Stimulated activated CD8-positive, alpha-beta memory T cell treated with anti-CD3 and anti-CD28 coated beads, Interleukin-2, amount 100 ng/mL, for 1 hour (primary cell): ENCODE measurements at places on chromosomes 2 and 18.

DNA sequence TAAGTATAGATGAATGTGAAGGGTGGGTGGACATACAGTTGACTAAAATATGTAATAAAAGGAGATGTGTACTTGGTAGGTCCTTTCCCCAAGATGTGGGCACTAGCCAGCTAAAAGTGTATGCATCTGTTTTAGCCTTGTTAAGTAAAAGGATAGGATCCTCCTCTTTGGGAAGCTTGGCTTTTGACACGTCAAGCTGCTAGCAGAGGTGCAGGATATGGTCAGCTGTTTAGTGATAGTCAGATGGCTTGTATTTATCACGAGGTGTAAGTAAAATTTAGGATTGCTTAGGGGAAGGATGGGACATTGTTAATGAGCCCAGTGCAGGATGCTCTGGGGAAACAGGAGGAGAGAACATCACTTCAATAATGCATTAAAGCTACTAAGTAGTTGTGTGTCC, 1.5 kb downstream of the MFSD6 start:
- no peak for DNase-seq

DNA sequence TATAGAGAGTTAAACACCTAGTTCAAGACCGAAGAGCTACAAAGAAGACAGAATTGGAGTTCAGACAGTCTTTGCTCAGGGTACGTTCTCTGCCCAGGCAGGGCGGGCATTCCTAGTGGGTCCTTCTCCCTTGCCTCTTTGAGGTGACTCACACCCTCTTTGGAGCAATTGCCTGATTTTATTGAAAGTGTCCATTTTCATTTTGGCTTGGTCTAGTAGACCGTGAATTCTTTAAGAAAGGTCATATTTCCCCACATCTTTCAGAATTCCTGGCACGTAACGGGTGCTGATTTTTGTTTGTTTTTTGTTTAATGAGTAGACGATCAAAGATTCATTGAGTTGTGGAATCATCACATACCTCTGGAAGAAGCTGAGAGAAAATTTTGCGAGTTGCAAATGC, 871.5 kb downstream of the RNF144A start:
- DNase-seq: no peak

DNA sequence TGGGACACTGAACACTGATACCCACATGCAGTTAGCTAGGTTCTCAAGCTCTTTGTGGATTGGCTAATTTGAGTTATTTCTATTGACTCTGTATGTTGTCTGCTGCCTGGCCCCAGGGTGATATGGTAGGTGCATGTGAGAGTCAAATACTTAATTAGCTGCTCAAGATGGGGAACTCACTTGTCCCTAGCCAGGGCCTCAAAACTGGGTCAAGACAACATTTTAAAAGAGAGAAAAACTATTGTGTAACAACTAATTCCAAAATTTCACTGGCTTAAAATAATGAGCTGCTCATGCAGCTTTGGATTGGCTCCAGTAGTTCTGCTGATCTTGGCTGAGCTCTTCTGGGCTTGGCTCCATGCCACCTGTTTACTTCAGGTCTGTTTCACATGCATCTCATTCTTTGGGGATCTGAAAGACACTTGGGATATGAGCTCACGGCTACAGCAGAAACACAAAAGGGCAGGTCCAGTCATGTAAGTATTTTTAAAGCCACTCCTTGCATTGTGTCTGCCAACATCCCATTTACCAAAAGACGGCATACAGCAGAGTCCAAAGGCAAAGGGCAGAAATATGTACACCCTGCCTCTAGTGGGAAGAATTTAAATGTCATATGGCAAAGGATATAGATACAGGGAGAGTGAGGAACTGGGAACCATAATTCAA, 716.8 kb downstream of the SUCLG1 start:
- DNase-seq: no peak

GRCh38 chr2:99140056-99140859, 1.2 kb upstream of the C2orf15 start:
- DNase-seq: no peak

GRCh38 chr18:30775629-30776028, 266.9 kb downstream of the DSC3 start:
- DNase-seq: no peak

DNA sequence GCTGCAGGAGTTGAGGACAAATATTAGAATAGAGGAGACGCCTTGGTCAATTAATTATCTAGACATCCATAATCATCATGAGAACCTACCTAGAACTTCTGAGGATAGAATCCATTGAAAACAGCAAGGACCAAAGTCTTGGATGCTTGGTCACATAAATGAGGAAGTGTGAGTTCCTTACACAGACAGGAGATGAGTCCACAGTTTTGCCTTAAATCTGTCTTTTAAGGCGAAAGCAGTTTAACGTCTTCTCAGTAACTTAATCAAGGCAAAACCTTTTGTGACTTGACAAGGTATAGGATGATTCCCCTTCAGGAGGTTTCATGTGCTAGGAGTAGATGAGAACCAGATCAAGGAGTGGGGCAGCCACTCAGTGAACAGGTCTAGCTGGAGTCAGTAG, 1783.2 kb upstream of the CELF4 start:
- DNase-seq: no peak

DNA sequence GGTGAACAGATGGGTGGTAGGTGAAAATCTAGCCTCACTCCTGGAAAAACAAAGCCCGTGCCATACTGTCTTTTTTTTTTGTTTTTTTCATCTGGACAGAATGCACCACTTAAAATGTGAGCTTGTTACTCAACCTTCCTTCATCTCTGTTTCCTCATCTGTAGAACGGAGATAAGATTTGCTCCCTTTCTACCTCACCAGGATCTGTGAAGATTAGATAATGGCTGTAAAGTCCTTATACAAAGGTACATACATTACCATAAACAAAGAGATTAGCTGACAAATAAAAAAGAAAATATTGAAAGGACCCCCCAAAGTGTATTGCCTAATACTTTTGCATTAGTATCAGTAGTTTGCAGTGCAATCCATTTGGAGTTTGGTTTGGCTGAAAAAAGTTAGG, 75.4 kb upstream of the ZEB2 start:
- DNase-seq: no peak

- DNase-seq: no peak
Observed at GRCh38 chr2:207762146-207762545, 7.6 kb downstream of the FZD5 start.

DNA sequence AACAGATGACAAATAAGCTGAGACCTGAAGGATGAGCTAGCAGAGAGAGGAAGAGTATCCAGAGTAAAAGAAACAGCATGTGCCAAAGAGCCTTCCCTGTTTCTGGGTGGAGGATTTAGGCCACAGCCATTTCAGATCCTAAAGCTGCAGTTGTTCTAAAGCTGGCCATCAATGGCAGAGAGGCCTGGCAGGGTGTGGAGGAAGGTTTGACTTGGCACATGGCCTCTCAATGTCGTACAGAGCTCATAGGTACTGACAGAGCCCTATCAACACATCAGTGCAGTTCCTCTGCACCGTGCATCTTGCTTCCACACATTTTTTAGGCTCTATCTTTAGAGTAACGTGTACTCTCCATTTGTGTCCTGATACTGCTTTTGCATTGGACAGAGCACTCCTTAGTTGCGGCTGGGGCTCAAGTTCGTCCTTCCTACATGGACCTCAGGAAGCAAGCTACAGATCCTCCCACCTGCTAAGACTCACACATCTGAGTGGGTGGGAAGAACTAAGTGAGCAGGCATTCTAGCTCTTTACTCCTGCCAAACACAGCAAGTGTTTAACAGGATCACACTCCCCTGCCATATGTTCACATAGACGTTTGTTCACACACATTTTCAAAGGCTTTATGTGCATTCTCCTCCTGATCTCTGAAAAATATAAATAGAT, 3.0 kb upstream of the CHMP3 start:
- no peak for DNase-seq

DNA sequence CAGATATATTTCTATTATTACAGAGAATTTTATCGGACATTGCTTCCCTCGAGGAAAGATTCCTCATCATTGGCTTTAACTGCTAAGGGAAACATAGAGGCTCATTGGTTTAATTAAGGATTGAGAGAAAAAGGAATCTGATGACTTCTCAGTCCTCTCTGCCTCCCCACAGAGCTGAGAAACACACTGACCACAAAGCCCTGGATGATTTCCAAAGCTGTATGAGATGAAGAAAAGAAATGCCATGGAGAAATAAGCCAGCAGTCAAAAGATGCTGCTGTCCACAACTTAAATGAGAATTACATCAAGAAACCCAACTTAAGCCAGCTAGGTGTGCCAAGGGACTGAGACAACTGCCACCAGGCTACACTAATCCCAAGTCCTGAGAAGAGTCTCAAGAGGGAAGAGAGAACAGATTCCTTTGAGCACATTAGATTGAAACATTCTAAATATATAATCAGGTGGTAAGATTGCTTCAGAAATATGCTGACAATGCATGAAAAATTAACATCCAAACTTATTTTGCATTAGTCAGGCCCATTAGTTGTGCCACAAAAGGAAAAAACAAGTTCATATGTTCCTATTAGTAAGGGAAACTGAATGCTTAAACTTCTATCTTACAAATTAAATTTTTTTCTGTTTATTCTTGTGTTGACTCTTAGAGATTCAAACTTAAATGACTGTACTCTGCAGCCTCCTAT, 308.1 kb upstream of the CYRIA start:
- DNase-seq: no peak

- DNase-seq: no peak
Observed at GRCh38 chr2:163481515-163481914, 254.3 kb downstream of the FIGN start.

- DNase-seq: no peak
Observed at GRCh38 chr2:132632000-132632649, 37.9 kb downstream of the LYPD1 start.

DNA sequence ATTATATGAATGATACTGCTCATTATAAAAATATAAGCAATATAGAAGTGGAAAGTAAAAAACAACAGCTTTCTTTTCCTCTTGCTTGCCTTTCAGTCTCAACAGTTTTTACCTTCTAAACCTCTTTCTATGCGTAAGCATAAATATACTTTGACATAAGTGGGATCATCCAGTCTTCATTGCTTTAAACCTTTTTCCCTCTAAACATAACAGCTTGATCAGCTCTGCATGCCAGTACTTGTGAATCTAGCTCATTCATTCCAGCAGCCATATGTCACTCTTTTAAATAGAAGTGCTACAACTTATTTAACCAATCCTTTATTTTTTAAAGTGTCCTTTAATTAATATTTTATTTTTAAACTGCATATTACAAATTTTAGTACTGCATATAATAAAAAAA, 88.1 kb downstream of the TTC27 start:
- no peak for DNase-seq
